ENCODE measurements at places on chromosomes 13 and 19.

GRCh38 chr13:24179486-24179850 is 18.9 kb downstream of the SPATA13 start:
- DNase-seq: peak; percentile 25

DNA sequence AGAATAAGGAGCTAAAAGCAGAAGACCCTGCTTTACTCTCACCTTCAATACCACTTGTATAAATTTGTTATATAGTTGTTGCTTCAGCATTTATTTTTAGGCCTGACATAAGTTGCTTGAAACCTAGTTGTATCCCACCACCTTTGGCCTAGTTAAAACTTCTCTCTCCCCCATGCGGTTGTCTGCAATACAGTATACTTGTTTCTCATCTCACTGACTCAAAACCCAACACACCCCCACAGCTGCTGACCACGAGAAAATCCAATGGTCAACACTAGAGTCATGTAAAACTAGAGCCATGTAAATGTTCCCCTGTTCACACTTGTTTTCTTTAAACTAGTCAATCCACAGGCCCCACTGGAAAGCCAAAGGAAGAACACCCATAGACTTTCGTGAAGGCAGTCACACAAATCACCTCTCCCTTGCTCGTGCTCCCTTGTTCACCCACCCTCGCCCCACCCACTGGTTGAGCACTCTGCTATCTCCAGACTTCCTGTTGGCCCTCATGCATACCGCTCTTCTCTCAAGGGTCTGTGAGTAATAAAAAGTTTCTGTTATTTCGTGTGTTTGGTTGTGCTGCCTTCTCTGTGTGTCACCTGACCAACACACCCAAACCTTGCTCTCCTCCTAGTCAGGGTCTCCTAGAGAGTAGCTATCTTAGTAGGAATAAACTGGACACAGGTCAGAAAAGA is 12.9 kb upstream of the CCDC169 start:
- no peak for DNase-seq

DNA sequence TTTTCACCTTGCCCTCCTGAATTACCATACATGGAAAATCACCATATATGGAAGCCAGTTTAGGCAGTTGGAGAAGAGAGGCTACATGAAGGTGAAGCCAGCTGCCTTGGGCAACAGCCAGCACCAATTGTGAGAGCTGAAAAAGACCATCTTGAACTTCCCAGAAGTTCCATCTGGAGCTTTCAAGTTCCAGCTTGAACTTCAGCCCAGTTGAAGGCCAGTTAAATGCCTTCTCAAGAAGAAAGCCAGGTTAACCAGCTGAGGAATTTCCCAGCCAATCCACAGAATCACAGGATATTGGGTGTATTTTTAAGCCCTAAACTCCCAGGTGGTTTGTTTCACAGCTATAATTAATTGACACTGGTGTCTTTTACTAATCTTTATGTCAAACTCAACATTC is 713.6 kb upstream of the MIR17HG start:
- no peak for DNase-seq

- peak; percentile 63 for DNase-seq
Measured at GRCh38 chr13:28620011-28620830, 38.7 kb upstream of the POMP start.

GRCh38 chr13:110216398-110217041 is 90.4 kb downstream of the COL4A1 start:
- no peak for DNase-seq

- no peak for DNase-seq
Measured at GRCh38 chr19:33476151-33476707, 45.4 kb downstream of the PEPD start.

DNA sequence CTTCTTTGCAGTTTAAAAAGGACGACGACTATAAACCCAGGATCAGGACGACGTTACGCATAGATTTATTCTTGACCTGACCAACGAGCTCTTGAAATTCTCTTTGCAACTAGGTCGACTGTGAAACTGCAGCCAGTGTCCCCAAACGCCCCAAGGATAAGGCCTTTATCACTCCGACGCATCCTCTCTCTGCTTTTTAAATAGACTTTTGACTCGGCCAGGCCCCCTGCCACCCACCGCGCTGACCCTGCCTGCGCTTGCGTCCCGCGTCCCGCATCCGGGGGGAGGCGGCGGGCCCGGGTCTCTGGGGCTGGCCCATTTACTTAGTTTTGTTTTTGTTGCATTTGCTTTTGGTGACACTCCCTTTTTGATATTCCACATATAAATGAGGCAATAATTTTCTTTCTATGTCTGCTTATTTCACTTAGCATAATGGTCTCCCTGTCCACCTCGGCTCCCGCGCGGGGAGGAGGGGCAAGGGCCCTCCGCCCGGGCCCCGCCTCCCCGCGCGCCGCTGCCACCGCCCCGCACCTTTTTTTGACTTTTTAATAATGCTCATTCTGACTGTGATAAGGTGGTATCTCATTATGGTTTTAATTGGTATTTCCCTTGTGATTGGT is 17.4 kb downstream of the RB1 start:
- no peak for DNase-seq

DNA sequence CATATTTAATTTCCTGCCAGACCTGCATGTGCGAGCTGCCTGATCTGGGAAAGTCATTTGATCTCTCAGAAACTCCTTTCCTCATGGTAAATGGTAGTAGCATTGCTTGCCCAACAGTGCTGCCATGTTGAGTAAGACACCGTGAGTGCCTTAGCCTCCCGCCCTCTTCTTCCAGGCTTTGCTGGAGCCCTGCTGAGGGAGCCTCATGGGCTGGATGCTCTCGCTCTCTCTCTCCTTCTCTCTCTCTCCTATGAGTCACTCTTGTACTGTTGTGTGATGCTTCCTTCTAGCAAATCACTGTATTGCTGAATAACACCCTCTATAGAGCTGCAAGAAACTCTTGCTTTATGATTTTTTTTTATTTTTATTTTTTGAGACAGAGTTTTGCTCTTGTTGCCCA is 365.5 kb downstream of the UQCRFS1 start:
- peak; percentile 95 for DNase-seq

GRCh38 chr13:75461314-75461713 is 20.7 kb downstream of the TBC1D4 start:
- no peak for DNase-seq

DNA sequence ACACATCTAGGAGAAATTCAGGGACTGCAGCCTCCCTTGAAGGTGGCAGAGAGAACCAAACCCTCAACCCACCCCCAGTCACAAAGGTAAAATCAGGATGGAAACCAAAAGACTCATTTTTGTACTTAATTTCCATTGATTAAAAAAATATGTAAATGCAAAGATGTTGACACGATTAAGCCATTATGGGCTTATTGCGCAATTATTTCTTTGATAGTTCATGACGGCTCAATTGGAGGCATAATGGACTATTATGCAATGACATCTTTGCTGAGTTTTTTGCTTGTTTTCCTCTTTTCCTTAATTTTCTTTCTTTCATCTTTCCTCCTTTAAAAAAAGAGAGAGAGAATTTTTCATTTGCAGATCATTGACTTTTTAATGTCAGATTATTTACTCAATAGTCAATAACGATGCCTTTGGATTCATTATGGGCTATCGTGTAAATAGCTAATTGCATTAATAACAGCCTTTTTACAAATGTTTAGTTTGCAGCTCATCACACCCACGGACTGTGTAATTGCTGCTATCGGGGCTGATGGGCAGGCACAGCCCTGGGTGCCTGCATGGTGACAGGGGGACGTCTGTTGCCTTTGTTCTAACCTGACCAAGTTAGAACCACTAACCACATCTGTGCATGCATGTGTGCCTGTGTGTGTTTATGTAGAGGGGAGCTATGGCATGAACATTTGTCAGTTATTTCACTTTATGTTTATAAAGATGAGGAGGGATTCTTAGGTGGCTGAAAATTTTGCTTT is 482.4 kb upstream of the TSHZ3 start:
- no peak for DNase-seq

GRCh38 chr13:27174766-27175455 is 3.3 kb upstream of the USP12 start:
- DNase-seq: peak; percentile 69

- no peak for DNase-seq
Measured at GRCh38 chr19:33240181-33240771, 14.6 kb upstream of the SLC7A10 start.

GRCh38 chr13:25906191-25906661 is 145.6 kb downstream of the SHISA2 start:
- peak; percentile 15 for DNase-seq

DNA sequence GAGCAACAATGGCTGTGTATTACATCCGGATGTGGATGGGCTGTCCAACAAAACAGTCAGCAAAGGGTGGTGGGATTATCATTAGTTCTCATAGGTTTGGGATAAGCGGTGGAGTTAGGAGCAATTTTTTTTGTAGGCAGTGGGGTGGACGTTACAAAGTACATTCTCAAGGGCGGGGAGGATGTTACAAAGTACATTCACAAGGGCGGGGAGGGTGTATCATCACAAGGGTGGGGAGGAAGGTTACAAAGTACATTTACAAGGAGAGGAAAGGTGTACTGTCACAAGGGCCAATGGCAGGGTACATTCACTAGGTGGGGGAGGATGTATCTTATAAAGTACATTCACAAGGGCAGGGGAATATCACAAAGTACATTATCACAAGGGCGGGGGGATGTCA is 20.8 kb upstream of the ZNF561 start:
- no peak for DNase-seq

DNA sequence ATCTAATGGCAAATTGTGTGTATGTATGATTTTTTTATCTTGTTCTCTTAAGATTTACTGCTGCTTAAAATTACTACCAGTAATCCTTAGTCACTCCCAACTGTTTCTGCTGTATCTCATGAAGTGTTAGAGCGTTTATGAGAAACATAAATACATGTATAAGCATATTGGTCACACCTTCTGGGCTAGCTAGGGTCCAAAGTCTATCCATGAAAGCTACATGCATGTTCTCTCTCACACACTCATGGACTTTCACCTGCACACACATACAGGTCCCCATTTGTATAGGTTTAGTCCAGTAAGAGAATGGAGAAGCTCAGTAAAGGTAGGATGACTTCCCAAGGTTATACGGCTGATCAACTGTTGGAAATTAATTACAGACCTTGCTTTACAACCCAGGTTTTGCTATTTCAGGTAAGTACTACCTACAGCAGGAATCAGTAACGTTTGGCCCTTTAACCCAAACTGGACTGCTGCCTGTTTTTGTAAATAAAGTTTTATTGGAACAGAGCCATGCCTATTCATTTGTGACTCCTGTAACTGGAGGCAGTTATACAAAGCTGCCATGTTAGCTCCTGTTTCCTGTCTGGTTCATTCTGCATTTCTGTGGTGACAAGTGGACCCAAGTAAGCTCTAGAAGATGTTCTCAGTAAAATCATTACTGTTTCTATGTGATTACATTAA is 15.3 kb downstream of the METTL21C start:
- no peak for DNase-seq

GRCh38 chr19:53537121-53537520 is 824 bp upstream of the ZNF331 start:
- DNase-seq: no peak

GRCh38 chr19:42596391-42597072 is 1.8 kb upstream of the CEACAM8 start:
- peak; percentile 15 for DNase-seq

GRCh38 chr13:44906230-44906629 is 83.0 kb downstream of the NUFIP1 start:
- DNase-seq: no peak

GRCh38 chr13:32036757-32037156 is 5.2 kb downstream of the FRY start:
- DNase-seq: no peak

DNA sequence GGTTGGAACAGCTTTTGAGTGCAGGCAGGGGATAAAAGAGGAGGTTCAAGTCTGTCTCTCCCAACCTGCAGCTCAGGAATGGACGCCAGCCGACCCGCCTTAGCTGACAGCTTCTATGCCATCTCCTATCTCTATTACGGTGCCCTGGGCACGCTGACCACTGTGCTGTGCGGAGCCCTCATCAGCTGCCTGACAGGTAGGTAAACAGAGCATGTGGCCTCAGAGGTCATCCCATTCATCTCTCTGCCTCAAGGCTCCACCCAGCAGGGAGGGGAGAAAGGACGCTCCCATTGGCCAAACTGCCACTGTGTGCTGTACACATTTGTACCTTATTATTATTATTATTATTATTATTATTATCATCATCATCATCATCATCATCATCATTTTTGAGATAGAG is 16.5 kb downstream of the SLC5A5 start:
- no peak for DNase-seq

- peak; percentile 47 for DNase-seq
Measured at GRCh38 chr19:2271234-2272103, 10.5 kb downstream of the PEAK3 start.

- peak; percentile 35 for DNase-seq
Measured at GRCh38 chr13:44300895-44301638, 72.6 kb upstream of the SERP2 start.

DNA sequence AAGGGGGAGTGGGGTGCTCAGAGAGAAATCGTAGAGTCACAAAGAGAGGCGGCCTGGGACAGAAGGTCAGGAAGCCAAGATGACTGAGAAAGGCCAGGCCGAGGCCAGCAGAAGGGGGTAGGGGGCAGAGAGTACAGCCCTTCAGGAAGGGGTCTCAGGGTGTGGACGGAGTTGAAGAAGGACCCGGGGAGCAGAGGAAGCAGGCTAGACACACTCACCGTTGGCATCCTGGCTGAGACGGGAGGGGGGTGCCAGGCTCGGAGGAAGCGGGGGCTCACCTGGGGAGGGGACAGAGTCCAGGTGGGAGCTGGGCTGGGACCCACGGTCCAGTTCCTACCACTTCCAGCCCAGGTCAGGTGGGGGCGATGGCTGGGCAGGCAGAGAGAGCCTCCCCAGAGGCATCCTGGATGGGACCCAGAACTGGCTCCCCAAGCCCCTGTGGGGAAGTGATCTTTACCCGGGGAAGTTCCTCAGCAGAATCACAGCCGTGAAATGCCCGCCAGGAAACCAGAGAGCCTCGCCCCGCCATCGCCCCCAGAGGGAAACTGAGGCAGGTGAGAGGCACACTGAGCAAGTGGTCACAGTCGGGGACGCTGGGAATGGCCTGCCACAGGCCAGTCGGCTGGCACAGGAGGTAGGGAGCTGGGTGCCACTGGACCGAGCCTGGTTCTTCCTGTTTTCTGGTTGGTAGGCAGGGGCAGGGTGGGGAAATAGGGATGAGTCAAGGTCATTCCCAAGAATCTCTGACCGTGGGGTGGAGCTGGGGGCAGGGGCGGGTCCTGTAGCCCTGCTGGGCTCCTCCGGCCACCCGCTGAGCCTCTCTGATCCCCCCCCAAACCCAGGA is 1.4 kb downstream of the MATK start:
- peak; percentile 53 for DNase-seq

DNA sequence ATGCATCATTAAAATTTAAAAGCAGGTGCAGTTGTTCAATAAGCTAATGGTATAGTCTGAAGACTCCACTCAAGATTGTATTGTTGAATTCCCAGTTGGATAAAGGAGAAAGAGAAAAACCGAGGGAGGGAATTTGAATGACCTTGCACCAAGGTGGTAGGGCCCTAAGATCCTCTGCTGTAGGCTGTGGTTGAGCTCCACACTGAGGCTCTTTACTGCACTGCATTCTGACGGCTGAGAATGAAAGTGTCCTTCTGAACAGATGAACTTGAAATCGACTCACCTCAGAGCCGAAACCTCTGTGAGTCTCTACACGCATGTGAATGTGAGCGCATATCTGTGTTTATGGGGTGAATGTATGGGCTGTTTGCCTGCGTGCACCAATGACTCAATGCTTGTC is 388.9 kb upstream of the DACH1 start:
- DNase-seq: no peak
